ENCODE measurements at places on chromosomes 16 and 17.

DNA sequence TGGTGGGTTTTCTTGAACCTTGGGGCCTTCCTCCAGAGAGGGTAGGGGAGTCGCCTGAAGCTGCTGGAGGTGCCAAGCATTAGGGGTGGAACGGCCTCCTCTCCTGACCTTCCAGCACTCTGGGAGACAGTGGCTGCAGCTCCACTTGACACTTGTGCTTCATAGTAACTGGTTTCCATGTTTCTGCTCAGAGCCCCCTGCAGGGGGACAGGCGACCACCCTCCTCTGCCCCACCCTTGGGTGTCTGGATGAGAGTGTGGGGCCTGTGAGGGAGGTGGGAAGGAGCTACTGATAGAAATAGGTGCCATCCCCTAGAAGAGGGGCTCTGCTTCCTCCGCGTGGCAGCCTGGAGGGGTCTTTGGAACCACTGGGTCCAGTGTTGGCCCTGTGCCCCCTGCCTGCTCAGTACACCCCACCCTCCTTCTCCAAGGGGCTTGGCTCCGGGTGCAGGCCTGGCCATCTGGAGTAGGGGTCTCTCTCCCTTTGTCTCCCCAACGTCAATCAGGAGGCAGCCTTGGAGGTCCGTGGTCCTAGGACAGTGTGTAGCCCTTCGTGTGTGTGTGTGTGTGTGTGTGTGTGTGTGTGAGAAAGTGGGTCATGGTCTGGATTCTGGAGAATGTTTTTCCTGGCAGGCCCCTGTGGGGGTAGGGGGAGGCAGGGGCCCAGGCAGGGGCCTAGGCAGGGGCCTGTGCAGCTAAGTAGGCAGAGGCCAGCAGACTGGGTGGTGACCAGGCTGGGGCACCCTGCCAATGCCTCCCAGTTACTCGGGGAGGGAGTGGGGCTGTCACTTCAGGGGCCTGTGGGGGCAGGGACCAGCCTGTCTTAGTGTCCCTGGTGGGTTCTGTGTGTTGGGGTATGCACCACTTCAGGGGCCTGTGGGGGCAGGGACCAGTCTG, 4.9 kb downstream of the LASP1 start:
- DNase-seq = no peak

GRCh38 chr16:10312784-10313724, 72.8 kb upstream of the ATF7IP2 start:
- DNase-seq = no peak

GRCh38 chr17:75524970-75525805, at the start of gene LLGL2:
TSS of gene LLGL2 (plus strand) at chr17:75525697. CDS start at chr17:75543427, 17,730 bp downstream.
- peak; percentile 94 for DNase-seq

GRCh38 chr17:47757386-47757785, 24.4 kb downstream of the TBX21 start:
- no peak for DNase-seq

GRCh38 chr17:14304773-14305517, 4.1 kb downstream of the HS3ST3B1 start:
- no peak for DNase-seq

DNA sequence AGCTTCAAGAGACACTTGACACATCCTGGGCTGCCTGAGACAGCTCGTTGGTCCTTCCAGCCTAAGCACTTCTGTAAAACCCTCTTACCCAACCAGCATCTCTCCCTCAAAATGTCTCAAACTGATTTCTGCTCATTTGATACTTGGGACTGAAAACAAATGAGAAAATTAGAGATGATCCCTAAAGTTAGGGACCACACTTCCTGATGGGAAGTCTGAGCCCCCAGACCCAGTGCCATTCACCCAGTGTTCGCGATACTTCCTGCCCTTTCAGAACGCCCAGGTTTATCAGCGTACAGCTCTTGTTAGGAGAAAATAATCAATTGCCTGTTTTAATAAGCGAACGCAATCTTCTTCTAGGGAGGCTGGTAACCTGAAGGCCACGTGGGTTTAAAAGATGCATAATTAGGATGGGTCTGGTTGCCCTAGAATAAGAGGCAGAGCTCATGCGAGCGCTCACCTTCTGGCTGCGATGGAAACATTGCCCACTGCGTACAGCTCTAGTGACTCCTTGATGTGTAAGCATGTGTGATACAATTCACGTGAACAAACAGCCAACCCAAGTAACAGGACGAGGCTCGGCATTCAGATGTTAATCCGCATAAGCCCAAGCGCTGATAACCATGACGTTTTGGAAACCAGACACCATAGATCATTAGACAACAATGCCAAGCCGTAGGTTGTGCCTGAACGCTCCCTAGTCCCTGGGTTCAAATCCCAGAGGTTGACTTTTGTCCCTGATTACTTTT, 213.1 kb downstream of the FOXL1 start:
- DNase-seq = no peak

GRCh38 chr17:5286846-5287245, 4.8 kb downstream of the RABEP1 start:
- DNase-seq = no peak

DNA sequence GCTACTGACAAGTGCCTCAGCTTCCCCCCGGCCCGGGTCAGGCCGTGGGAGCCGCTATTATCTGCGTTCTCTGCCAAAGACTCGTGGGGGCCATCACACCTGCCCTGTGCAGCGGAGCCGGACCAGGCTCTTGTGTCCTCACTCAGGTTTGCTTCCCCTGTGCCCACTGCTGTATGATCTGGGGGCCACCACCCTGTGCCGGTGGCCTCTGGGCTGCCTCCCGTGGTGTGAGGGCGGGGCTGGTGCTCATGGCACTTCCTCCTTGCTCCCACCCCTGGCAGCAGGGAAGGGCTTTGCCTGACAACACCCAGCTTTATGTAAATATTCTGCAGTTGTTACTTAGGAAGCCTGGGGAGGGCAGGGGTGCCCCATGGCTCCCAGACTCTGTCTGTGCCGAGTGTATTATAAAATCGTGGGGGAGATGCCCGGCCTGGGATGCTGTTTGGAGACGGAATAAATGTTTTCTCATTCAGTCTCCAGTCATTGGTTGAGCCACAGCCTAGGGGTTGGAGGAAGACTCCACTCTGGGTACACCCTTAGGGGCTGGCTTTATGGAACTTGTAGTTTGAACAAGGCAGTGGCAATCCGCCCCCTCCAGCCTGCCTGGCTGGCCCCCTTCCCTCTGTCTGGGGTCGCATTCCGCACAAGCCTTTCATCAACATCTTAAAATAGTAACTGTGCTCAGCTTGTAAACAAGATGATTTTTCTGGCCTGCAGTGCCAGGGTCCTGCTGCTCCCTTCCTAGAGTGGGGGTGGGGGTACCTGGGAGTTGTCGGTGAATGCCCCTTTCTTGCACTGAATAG, 4.1 kb downstream of the SYNGR2 start:
- no peak for DNase-seq

DNA sequence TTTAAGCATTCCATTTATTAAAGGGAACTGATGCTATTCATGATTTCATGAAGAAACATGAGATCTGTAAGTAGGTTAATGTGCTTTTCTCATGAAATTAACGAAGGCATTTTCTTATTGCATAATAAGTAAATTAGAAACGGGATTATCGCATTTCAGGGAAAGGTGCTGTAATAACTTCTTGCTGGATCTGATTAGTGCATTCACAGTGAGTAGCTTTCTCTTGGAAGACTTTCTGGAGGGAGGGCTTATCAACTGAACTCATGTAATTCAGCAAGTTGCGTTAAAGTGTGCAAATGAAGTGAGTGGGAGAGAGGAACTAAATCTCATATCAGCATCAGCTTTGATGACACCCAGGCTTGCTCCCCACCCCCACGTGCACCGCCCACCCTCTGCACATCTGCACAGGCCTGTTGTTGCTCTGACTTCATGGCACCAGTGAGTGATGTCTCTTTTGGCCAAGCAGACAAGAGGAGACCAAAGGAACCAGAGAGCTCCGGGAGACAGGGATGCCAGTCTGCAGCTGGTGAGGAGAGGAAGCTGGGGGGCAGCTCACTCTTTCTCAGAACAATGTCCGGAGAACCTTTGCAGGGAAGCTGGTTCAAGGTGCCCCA, 26.3 kb upstream of the GAS7 start:
- no peak for DNase-seq

DNA sequence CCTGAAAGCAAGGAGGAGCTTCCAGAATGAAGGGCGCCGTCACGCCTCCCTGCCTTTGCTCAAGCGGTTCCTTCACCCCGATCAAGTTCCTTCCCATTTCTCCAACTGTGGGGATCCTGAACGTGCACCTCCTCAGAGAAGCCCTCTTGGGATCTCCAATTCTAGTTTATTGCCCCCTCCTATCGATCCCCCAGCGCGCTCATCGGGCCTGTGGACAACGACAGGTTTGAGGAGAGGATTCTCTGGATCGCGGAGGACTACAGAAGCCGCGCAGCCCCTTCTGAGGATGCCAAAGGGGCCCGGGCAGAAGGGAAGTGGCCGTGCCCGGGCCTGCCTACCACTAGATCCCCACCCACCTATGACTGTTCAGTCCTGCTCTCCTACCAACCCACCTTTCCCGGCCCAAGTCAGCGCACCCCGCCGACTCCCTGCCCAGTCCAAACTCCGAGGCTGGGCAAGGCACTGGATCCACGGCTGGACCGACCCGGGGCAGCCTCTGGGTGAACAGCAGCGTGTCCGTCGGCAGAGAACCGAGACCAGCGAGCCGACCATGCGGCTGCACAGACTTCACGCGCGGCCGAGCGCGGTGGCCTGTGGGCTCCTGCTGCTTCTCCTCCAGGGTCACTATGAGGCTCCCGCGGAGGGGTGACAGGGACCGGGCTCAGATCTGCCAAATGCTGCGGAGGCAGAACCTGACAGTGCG, 12.8 kb upstream of the CES3 start:
- DNase-seq = no peak

DNA sequence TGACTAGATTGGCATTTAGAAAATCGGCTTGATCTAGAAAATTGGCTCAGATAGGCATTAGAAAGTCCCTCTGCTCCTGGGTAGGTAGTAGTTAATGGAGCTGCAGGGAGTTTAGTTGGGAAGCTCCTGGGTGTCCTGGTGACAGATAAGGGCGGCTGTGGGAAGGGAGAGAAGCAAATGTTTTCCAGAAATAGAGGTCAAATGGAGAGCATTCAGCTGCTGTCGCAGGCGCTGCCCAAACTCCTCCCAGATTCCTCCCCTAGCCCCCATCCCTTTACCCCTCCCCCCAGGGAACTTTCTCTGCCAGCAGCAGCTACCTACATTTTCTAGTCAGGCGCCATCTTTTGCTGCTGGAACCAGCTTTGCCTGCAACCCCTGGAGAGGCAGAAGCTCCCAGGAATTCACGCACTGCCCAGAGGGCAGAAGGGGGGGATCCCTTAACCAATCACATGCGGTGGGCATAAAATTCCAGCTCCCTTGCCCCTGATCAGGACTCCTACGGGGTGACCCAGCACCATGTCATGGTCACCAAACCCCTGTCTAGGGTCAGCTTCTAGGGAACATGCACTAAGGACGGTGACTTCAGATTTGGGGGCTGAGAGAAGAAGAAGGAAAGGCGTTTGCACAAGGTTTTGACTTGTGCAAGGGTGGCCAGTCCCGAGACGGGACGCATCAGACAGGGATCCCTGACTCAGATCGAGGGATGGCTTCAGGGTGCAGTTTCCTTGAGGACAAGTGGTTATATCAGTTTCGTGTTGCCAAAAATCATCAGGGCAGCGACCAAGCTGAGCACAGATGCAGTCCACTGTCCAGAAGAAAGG, 43.8 kb downstream of the SOCS1 start:
- DNase-seq = no peak

DNA sequence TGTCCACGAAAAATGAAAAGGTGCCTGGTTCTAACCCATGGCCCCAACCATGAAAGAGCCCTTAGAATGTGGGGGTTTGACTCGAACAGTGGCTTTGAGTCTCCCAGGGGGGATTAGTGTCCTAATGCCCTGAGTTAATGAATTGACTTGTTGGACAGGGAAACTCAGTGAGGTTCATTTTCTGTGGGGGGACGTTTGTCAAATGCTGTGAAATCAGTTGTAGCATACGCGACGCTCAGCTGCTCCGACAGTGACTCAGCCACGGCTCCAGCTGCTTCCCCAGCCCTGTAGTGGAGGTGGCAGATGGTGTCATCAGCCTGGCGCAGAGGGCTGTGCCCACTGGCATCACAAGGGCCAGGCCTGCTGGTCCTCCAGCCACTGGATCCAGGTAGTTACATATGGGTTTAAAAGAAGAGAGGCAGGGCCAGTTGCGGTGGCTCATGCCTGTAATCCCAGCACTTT, 3.9 kb upstream of the TMEM235 start:
- DNase-seq = no peak

DNA sequence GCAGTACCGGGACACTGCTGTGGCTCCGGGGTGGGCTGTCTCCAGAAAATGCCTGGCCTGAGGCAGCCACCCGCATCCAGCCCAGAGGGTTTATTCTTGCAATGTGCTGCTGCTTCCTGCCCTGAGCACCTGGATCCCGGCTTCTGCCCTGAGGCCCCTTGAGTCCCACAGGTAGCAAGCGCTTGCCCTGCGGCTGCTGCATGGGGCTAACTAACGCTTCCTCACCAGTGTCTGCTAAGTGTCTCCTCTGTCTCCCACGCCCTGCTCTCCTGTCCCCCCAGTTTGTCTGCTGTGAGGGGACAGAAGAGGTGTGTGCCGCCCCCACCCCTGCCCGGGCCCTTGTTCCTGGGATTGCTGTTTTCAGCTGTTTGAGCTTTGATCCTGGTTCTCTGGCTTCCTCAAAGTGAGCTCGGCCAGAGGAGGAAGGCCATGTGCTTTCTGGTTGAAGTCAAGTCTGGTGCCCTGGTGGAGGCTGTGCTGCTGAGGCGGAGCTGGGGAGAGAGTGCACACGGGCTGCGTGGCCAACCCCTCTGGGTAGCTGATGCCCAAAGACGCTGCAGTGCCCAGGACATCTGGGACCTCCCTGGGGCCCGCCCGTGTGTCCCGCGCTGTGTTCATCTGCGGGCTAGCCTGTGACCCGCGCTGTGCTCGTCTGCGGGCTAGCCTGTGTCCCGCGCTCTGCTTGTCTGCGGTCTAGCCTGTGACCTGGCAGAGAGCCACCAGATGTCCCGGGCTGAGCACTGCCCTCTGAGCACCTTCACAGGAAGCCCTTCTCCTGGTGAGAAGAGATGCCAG, 12.9 kb downstream of the STH start:
- DNase-seq = no peak

- no peak for DNase-seq
Observed at GRCh38 chr17:35095741-35096140, 23.9 kb downstream of the RAD51D start.

- DNase-seq = no peak
Observed at GRCh38 chr16:84554627-84555328, 50.3 kb upstream of the MEAK7 start.

DNA sequence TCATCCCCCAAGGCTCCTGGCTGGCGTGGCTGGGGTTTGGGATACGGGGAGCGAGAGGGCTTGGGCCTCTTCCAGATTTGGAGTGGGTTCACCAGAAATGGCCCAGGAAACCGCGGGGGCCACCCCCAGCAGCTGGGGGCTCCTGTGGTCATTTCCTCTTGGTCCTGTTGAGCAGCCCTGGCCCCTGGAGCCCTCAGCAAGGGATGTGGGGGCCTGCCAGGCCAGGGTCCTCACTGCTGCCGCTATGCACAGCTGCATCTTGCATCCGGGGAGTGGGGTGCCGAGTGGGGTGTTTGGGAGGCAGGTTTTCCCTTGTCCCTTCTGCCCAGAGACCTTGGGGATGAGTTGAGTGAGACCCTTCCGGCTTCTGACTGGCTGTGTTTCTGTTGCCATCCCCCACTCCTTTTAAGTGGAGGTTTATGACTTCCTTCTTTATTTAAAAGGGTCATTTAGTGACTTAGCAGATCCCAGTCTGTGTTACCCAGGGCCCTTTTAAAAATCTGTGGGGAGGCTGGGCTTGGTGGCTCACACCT, 319.8 kb downstream of the SEC14L1 start:
- no peak for DNase-seq

GRCh38 chr16:65890203-65890602, 476.3 kb upstream of the CDH5 start:
- no peak for DNase-seq

GRCh38 chr17:13209081-13209480, 191.3 kb upstream of the ELAC2 start:
- no peak for DNase-seq

GRCh38 chr17:39165178-39165840, 652 bp downstream of the ARL5C start:
- no peak for DNase-seq

Data from D721Med (cell line).